ENCODE measurements at places on chromosomes 5 and 9.

GRCh38 chr9:121757281-121757585, 105.8 kb downstream of the DAB2IP start:
- no peak for DNase-seq

DNA sequence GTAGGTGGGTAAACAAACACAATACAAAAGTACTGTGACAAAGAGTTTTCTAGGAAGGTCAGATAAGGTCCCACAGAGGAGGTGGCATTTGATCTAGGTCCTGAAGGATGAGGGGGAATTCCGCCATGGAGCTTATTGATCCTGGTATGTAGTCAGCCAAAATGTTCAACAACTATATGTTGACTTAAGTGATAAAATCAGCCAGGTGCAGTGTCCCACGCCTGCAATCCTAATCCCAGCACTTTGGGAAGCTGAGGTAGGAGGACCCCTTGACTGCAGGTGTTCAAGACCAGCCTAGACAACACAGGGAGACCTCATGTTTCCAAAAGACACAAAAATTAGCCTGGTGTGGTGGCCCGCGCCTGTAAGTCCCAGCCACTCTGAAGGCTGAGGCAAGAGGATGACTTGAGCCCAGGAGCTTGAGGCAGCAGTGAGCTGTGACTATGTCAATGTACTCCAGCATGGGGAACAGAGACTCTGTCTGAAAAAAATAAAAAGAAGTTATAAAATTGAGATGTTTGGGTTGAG, 46.4 kb upstream of the PLIN2 start:
- DNase-seq = no peak

- no peak for DNase-seq
These were observed 105.1 kb upstream of the CTSL start for GRCh38 chr9:87620731-87621322.

DNA sequence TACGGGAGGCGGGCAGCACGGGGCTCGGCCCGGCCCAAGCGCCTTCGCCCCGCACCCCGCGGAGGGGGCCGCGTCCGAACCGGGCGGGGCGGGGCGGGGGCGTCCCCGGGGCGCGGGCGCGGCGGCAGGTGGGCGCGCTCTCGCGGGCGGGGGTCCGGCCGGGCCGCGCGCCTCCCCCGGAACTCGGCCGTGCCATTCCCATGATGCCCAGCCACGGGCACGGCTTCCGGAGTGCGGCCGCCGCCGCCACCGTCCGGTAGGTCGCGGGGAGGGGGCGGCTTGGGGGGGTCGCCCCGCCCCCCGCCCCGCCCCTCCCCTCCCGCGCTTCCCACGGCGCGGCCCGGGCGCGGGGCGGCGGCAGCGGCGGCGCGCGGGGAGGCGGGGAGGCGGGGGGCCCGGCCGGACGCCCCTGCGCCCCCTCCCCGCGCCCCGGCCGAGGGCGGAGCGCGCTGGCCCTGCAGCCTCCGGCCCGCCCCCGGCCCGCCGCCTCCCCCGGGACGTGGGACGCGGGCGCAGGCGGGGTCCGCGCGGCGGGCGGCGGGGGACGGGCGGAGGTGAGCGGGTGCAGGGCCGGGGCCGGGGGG, at the start of gene PPP1R26:
PPP1R26 (plus strand) TSS at position 314 of the 584 bp plus-strand sequence. CDS start 4,729 bp downstream, outside the sequence.
- DNase-seq = no peak

- no peak for DNase-seq
These were observed 1.3 kb downstream of the SLC2A8 start for GRCh38 chr9:127398275-127398647.

- DNase-seq = no peak
These were observed 56.5 kb upstream of the TESK1 start for GRCh38 chr9:35548571-35548970.

- DNase-seq = peak; percentile 54
These were observed 46.1 kb downstream of the DCP2 start for GRCh38 chr5:113022661-113023060.
